ENCODE measurements at places on chromosomes 12 and 14. TPM values are rescaled to one million over a fixed set of nuclear protein-coding genes. Genes with fewer than 3 reads are reported as not detected.

- DNase-seq, result no peak
- H3K4me1 ChIP-seq, result no peaks in the 10 kb centered on the region
- no peaks in the 10 kb centered on the region for H3K36me3 ChIP-seq
- H3K27me3 ChIP-seq, result peaks cover 19% of the 10 kb centered on the region
- no peak overlapping the region for H3K4me3 ChIP-seq
Observed at GRCh38 chr12:21818627-21819026, 44.1 kb upstream of the KCNJ8 start.

DNA sequence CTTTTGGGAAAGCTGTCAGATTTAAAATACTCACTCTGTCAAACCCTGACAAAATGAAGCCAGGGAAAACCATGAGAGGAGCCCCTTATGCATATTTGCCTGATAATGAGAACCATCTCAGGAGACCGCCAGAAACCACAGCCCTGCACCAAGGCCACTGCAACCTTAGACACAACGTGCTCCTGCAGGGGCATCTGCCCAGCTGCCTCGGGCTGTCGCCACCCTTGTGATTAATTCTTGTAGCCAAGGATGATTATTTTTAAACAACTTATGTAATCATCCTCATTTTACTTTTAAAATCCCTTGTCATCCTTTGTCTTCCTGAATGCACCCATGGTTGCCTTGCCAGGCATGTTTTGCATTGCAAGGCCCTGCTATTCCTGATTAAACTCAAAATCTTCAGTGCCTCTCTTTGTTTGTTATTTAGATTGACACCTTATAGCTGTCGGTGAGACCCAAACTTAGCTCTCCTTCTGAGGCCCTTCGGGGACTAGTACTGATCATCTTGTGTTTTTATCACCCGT lies 766.4 kb upstream of the TMEM132C start:
- peaks cover 6% of the 10 kb centered on the region for H3K27me3 ChIP-seq
- no peak overlapping the region for H3K27ac ChIP-seq
- H3K36me3 ChIP-seq, result no peaks in the 10 kb centered on the region
- H3K4me1 ChIP-seq, result no peaks in the 10 kb centered on the region

The IFI27 gene
- total RNA-seq, result 0.63 TPM

The CLEC1B gene
- total RNA-seq, result 0.94 TPM

DNA sequence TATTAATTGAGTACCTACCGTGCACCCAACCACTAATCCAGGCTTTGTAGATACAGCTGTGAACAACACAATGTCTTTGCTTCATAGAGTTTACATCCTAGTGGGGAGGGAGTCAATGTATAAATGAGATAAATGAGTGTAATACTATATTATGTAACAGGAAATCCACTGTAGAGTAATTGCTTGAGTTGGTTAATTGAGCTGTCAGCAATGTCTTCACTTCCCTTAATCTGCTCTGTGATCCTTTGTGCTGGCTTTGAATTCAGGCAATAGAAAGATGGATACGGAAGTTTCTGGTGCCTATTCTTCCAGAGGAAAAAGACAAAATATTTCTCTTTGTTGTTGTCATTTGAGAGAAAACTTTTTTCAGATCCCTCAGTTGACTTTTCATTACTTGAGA lies 104.0 kb upstream of the SLC16A7 start:
- H3K4me3 ChIP-seq, result no peak overlapping the region
- no peaks in the 10 kb centered on the region for H3K36me3 ChIP-seq
- H3K27ac ChIP-seq, result no peak overlapping the region
- H3K27me3 ChIP-seq, result no peaks in the 10 kb centered on the region
- H3K4me1 ChIP-seq, result no peaks in the 10 kb centered on the region
- DNase-seq, result no peak
